ENCODE measurements at places on chromosomes 16 and 17. TPM values are rescaled to one million over a fixed set of nuclear protein-coding genes. Genes with fewer than 3 reads are reported as not detected.

GRCh38 chr17:77160091-77160874 lies 19.5 kb downstream of the SEC14L1 start:
- no peak for DNase-seq

GRCh38 chr16:49452578-49452977 lies 79.0 kb downstream of the C16orf78 start:
- DNase-seq: no peak

DNA sequence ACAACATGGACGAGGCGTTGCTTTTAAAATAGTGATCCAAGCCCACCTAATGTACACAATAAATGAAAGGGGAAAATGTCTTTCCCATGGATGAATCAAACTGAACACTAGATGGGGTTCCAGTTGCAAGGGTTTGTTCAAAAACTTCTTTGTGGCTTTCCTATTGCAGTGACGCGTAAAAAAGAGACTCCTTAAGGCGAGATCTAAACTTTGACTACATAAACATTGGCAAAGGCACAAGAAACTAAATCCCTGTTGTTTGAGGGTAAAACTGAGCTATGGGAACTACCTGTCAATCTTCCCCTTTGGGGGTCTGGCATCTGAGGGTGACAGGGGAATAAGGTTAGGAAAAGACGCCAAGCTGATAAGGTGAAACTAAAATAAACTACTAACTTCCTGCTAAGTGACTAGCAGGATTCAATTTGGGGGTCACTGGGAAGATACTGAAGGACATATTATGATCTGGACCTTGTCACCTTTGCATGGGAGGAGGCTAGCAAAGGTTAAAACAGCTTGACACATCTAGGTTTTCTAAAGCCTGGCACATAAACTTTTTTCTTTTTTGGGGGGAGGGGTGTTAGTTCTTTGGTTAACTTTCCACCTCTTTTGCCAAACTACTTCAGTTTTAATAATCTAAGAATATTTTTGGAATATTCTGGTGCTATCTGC lies 4.7 kb downstream of the SALL1 start:
- DNase-seq: no peak

IRX3 gene
- 28.7 TPM for total RNA-seq

DNA sequence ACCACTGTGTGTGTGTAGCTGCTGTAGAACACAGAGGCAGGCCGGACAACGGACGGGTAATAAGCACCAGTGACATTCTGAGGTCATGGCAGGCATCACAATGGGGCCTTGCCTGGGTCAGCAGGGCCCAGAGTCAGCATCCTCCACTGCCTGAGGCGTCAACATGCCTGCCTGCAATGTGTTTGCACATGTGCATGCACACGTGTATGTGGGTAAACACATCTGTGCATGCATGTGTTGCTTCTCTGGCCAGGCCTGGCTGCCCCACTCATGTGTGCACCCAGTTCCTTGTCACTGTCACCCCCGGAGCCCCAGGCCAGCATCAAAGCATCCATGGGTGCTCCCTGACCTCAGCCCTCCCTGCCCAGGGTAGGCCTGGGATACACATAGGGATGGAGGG lies 43.3 kb downstream of the LGALS9 start:
- DNase-seq: no peak

PYDC1 gene
- not detected for total RNA-seq

GRCh38 chr16:89070590-89070989 lies 23.1 kb upstream of the ACSF3 start:
- no peak for DNase-seq

- DNase-seq: no peak
Observed at GRCh38 chr17:65637786-65638185, 76.3 kb upstream of the AXIN2 start.

GRCh38 chr17:70172923-70173322 lies 3.6 kb downstream of the KCNJ2 start:
- DNase-seq: no peak

TNS4 gene
- total RNA-seq: not detected

HOXB5 gene
- 2.8 TPM for total RNA-seq

DNA sequence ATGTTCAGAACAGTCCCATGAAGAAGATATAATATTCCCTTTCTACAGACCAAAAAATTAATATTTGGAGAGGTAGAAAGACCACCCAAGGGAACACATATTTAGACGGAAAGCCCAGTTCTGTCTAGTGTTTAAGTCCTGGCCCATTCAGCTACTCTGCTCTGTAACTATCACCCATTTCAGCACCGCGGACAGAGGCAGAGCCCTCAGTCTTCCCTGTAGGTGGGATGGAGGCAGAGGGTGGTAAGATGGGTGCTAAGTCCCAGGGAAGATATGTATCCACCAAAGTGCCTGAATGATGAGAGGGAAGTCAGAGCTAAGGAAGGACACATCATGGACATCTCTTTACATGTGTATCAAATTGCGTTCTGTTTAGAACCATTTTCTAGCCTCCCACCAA lies 27.8 kb upstream of the C16orf78 start:
- DNase-seq: no peak

DNA sequence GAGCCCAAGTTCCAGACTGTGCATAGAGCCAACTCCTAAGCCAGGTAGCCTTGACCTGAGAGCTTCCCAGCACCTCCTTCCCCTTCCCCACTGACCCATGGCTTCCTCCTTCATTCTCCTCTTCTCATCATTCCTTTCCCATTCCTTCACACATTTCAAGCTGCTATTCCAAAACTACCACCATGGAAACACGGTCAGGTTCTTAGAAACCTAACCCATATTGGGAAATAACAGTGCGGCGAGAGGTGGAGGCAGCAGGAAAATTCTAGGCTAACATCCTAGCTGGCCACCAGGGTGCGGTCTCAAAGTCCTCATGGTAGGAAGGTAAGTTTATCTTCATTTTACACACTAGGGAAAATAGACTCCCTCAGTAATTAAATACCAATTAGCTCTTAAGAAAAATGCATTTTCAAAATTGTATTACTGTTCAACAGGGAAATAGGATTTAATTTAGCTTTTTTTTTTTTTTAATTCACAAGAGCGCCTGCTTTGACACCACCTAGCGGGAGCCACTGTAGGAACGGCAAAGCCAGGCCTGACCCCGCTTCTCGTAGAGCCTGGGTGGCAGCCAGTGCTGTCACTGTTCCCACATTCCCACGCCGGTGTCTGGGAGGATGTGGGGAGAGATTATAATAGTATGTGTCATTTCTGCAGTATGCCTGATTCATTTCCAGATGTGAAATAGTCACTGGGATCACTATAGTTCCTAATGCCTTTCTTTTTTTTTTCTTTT lies 14.0 kb upstream of the SPHK1 start:
- DNase-seq: no peak

KRT24 gene
- total RNA-seq: not detected

- DNase-seq: no peak
Observed at GRCh38 chr17:8946071-8946470, 19.4 kb downstream of the PIK3R5 start.

DNA sequence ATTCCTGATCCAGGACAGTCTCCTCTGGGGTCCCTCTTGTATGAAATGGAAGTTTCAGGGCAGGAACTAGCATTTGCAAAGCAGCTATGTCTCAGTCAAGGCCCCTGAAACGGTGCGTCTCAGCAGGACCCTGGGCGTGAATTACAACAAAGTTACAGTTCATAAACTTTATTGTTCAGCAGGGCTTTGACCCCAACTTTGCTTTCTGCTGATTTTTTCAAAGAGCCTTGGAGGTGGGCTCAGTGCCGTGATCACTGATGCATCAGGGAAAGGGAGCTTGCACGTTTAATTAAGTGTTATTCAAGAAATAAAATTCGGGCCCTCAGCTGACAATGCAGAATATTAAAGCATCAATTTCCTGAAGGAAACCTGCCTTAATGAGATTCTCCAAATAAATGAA lies 260.1 kb upstream of the C16orf82 start:
- no peak for DNase-seq

BCL6B gene
- total RNA-seq: not detected

DNA sequence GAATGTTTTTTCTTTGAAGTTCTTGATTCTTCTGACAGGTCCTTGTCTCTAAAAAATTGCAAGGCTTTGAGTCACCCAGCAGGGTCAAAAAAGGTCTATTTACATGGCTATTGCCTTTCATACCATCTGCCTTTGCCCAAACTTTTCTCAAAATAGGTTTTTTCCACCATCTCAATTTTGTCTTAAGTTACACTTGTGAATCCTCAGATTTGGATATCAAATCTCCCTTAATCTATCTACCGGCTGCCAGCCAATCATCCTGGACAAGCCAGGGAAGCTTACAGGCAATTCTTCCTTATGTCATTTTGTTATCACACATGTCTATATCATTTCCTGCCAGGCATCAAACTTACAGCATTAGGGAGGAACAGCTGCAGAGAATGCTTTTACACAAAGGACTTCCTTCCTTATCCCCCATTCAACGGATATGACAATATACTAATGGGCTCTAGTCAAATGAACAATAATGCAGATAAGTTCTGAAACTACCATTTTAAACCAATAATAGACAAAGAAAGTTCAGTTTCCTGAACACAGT lies 104.1 kb upstream of the CORO6 start:
- no peak for DNase-seq

GLIS2 gene
- 2.2 TPM for total RNA-seq

GRCh38 chr17:68344701-68345136 lies 53.4 kb downstream of the ARSG start:
- DNase-seq: no peak

GRCh38 chr16:1105888-1106620 lies 10.0 kb upstream of the C1QTNF8 start:
- no peak for DNase-seq

- DNase-seq: no peak
Observed at GRCh38 chr17:81396722-81397313, 1.6 kb downstream of the BAHCC1 start.
